ENCODE measurements at places on chromosomes 7 and 10. TPM values are rescaled to one million over a fixed set of nuclear protein-coding genes. Genes with fewer than 3 reads are reported as not detected.

Gene CAMK2B
- total RNA-seq = 1.1 TPM

GRCh38 chr7:100642534-100642907 is 1.2 kb upstream of the TFR2 start:
- H3K4me3 ChIP-seq = no peak overlapping the region
- no peaks in the 10 kb centered on the region for H3K4me1 ChIP-seq
- no peak for DNase-seq
- H3K27ac ChIP-seq = no peak overlapping the region
- no peaks in the 10 kb centered on the region for H3K27me3 ChIP-seq

GRCh38 chr7:107638594-107638993 is 22.0 kb upstream of the SLC26A4 start:
- no peaks in the 10 kb centered on the region for H3K4me1 ChIP-seq
- no peaks in the 10 kb centered on the region for H3K27me3 ChIP-seq
- no peak for DNase-seq
- no peaks in the 10 kb centered on the region for H3K36me3 ChIP-seq
- no peak overlapping the region for H3K4me3 ChIP-seq
- H3K27ac ChIP-seq = no peak overlapping the region

- no peaks in the 10 kb centered on the region for H3K27me3 ChIP-seq
- DNase-seq = no peak
- no peak overlapping the region for H3K27ac ChIP-seq
Measured at GRCh38 chr7:47690902-47691558, 109.1 kb upstream of the TNS3 start.

DNA sequence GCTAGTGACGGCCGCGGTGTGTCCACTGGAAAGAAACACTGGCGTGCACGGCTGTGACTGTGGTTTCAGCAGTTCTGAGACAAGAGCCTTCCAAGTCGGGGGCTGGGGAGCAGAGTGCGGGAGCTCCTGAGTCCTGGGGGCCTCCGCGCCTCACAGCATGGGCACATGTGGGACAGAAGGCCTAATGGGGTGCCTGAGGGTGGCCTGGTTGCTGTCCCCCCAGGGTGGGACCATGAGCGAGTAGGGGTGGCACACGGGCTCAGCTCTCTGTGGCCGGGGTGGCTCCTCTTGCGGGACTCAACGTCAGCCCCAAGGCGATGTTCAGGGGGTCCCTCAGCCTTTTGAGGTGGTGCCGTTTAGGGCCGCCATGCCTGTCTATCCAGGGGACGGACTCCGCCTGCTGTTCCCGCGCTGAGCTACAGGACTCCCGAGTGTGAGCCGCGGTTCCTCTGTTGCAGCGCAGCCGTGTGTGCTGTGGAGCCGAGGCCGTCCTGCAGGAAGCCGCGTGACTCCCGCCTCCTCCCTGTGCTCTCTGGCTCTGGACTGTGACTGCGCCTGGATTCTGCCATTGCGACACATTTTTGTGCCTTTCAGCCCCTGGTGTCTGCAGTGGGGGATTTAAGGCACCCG is 23.5 kb upstream of the CHST12 start:
- DNase-seq = no peak
- no peak overlapping the region for H3K27ac ChIP-seq
- H3K27me3 ChIP-seq = no peaks in the 10 kb centered on the region
- peaks cover 36% of the 10 kb centered on the region for H3K36me3 ChIP-seq
- no peak overlapping the region for H3K4me3 ChIP-seq
- H3K4me1 ChIP-seq = no peaks in the 10 kb centered on the region

DNA sequence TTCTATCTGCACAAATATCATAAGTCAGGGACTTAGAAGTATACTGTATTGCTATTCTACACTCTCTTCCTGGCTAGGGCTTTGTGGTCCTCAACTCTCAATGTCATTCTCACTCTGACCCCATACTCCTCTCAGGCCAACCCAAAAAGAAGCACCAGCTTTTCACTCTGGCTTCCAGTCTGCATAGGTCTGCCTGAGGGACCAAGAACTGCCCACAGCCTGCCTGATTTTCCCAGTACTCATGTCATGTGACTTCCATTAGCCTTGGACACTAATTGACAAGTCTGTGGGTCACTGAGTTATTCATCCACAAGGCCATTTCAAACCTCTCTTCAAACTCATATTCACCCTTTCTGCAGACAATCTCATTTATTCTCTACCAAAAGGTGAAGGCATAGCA is 19.8 kb downstream of the PMPCB start:
- DNase-seq = no peak
- H3K36me3 ChIP-seq = peaks cover 11% of the 10 kb centered on the region
- peak overlapping the region; percentile 3 for H3K27ac ChIP-seq
- no peaks in the 10 kb centered on the region for H3K4me1 ChIP-seq
- no peaks in the 10 kb centered on the region for H3K27me3 ChIP-seq

Gene LEP
- not detected for total RNA-seq

Gene HMX2
- 0.25 TPM for total RNA-seq
